ENCODE measurements at places on chromosomes 2 and 18. TPM values are rescaled to one million over a fixed set of nuclear protein-coding genes. Genes with fewer than 3 reads are reported as not detected.
A peak's percentile ranks its signal among the peaks of the same experiment; 100 is the strongest.

Gene DSG4
- not detected for total RNA-seq

DNA sequence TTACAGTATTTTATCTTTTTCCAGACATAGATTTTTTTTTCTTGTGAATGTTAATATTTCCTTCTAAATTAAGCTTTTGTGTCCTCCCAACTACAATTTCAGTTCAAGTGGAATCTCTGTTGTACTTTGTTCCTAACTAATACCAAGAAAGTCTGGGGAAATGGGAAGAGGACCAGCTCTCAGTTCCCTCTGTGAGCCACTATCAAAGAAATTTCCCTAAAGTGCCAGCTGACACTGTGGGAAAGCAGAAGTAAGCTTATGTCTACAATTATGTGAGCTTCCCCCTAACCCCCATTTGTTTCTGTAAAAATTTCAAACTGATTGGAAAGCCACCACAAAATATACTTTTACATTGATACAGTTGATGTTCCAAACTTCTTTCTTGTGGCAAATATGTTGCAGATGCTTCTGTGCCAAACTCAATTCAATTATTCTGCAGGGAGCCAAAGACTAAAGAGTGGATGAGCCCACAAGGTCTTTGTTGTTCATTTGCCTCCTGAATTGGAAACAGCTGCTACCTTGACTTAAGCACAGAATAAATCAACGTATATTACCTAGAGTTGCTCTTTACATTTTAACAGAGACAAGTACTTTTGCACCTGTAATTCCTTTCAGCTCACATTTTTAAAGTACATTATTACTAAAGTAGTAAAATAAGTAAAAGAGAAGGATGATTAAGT, 306.6 kb downstream of the PTH2R start:
- H3K4me3 ChIP-seq = no peak overlapping the region
- no peaks in the 10 kb centered on the region for H3K27me3 ChIP-seq
- H3K36me3 ChIP-seq = no peaks in the 10 kb centered on the region
- DNase-seq = no peak
- H3K27ac ChIP-seq = no peak overlapping the region
- no peaks in the 10 kb centered on the region for H3K4me1 ChIP-seq

DNA sequence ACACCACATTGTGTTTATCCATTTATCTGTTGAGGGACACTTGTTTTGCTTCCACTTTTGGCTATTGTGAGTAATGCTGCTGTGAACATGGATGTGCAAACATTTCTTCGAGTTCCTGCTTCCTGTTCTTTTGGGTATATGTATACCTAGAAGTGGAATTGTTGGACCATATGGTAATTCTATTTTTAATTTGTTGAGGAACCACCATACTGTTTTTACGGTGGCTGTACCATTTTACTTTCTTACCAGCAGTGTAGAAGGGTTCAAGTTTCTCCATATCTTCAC, 23.1 kb downstream of the ANXA4 start:
- no peak overlapping the region for H3K4me3 ChIP-seq
- H3K27me3 ChIP-seq = no peaks in the 10 kb centered on the region
- H3K4me1 ChIP-seq = peaks cover 54% of the 10 kb centered on the region

- peak; percentile 22 for DNase-seq
- no peaks in the 10 kb centered on the region for H3K36me3 ChIP-seq
- H3K4me3 ChIP-seq = no peak overlapping the region
- peaks cover 15% of the 10 kb centered on the region for H3K4me1 ChIP-seq
- no peaks in the 10 kb centered on the region for H3K27me3 ChIP-seq
Measured at GRCh38 chr2:191165176-191165643, 14.4 kb upstream of the STAT4 start.

Gene AQP12A
- 29.6 TPM for total RNA-seq

Gene KLF7
- total RNA-seq = 4.6 TPM

Gene CNDP1
- total RNA-seq = under 0.01 TPM

- no peak for DNase-seq
- H3K4me1 ChIP-seq = peaks cover 11% of the 10 kb centered on the region
- H3K27ac ChIP-seq = no peak overlapping the region
- no peaks in the 10 kb centered on the region for H3K27me3 ChIP-seq
Measured at GRCh38 chr2:179569831-179570233, 291.6 kb downstream of the ZNF385B start.

DNA sequence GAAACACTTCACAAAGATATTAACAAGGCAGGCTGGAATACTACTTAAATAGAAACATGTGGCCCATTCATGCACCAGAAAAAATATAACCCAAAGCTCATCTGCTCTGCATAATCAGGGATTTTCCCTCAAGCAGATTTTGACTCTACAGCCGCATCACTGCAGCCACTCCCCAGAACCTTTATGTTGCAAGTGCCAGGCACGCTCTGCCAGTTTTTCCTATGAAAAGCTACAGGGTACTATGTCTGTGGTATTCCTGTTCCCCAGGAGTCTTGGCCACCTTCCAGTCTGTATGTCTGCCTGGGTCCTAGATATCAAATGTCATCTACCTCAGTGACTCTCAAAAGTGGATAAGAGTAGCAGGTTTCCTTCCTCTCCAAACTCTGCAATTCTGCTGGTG, 3.8 kb downstream of the COA5 start:
- peaks cover 20% of the 10 kb centered on the region for H3K4me1 ChIP-seq
- no peak overlapping the region for H3K4me3 ChIP-seq
- H3K36me3 ChIP-seq = peaks cover 13% of the 10 kb centered on the region
- H3K27me3 ChIP-seq = no peaks in the 10 kb centered on the region
- no peak for DNase-seq
- H3K27ac ChIP-seq = no peak overlapping the region

Gene LOXL3
- 0.33 TPM for total RNA-seq

Gene GALNT5
- total RNA-seq = not detected

Gene CAPN13
- total RNA-seq = 5.6 TPM

DNA sequence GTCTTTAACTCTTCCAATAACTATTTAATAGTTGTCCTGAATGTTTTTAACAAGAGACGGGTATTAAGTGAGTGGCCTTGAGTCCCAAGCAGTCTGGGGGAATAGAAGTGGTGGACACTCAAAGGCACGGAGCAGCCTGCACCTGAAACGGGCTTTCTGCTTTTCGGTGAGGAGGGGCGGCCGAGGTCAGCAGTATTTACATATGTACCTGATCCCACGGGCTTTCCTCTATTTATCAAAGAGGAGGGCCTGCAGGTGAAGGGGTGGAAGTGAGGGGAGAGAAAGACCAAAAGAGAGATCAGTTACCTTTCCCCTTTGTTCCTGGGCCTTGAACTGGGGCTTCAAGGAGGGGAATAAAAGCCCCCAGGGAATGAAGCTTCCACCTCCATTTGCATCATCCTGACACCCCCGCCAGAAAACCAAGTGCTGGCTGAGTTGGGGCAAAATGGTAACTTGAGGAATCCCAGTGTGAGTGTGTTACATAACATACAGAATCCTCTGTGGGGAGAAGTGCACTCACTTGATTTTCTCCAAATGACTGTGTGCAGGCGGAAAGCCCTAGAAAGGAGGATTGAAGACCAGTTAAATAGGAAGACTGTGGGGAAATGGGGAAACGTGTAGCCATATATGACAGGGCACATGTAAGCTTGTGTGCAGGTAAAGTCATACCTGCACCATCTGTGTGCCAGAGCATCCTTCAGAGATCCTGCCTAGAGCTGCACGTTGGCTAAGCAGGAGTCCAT, 12.4 kb downstream of the POU3F3 start:
- no peak for DNase-seq
- H3K27me3 ChIP-seq = peaks cover 10% of the 10 kb centered on the region
- no peak overlapping the region for H3K4me3 ChIP-seq
- peaks cover 30% of the 10 kb centered on the region for H3K4me1 ChIP-seq
- H3K36me3 ChIP-seq = no peaks in the 10 kb centered on the region
- H3K27ac ChIP-seq = no peak overlapping the region

GRCh38 chr2:172179045-172179701, 76.5 kb upstream of the DLX2 start:
- DNase-seq = no peak
- H3K4me1 ChIP-seq = no peaks in the 10 kb centered on the region
- no peaks in the 10 kb centered on the region for H3K36me3 ChIP-seq
- H3K27me3 ChIP-seq = no peaks in the 10 kb centered on the region
- H3K4me3 ChIP-seq = no peak overlapping the region
- H3K27ac ChIP-seq = no peak overlapping the region

- no peaks in the 10 kb centered on the region for H3K4me1 ChIP-seq
- H3K36me3 ChIP-seq = no peaks in the 10 kb centered on the region
- no peaks in the 10 kb centered on the region for H3K27me3 ChIP-seq
- no peak overlapping the region for H3K4me3 ChIP-seq
- no peak for DNase-seq
- H3K27ac ChIP-seq = no peak overlapping the region
Measured at GRCh38 chr2:200171731-200172482, 134.6 kb upstream of the SPATS2L start.

Gene NCKAP5
- 2.6 TPM for total RNA-seq

Gene PLA2R1
- total RNA-seq = 2.1 TPM

GRCh38 chr2:48566592-48567310, 36.8 kb downstream of the STON1 start:
- no peak overlapping the region for H3K27ac ChIP-seq
- H3K4me3 ChIP-seq = no peak overlapping the region
- H3K27me3 ChIP-seq = no peaks in the 10 kb centered on the region

Gene MOB4
- total RNA-seq = 16.1 TPM

DNA sequence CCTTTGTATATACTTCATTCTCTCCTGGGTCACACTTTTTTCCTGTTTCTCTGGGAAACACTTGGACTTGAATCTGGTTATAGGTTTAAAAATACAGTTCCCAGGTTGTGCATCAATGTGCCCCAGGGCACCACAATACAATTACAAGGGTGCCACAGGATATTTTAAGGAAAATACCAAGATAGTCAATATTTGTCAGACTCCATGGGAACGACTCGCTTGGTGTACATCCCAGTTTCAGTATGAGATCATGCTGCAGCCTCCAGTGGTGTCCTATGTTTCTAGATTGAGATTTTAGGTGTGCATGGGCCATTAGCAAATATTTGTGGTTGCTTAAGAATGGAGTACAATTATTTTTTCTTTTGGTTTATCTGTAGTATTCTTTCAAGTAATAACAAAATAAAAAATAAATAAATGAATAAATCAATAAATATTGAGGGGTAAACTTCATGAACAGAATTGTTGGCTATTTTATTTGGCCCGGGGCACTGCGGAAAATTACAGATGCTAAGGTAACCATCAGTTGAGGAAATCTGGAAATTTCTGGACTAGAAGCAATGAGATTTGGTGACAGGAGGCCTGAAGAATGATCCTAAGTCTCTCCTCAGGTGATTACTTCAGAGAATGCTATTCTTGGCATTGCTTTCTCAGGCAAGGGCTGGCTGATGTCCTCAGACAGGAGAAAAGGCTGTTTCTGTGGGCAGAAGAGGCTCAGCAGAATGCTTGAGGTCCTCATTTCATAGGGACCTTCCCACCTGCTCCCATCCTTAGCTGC, 649.3 kb upstream of the SOX11 start:
- DNase-seq = no peak
- H3K36me3 ChIP-seq = no peaks in the 10 kb centered on the region
- H3K4me1 ChIP-seq = no peaks in the 10 kb centered on the region
- no peak overlapping the region for H3K4me3 ChIP-seq
- H3K27ac ChIP-seq = no peak overlapping the region

DNA sequence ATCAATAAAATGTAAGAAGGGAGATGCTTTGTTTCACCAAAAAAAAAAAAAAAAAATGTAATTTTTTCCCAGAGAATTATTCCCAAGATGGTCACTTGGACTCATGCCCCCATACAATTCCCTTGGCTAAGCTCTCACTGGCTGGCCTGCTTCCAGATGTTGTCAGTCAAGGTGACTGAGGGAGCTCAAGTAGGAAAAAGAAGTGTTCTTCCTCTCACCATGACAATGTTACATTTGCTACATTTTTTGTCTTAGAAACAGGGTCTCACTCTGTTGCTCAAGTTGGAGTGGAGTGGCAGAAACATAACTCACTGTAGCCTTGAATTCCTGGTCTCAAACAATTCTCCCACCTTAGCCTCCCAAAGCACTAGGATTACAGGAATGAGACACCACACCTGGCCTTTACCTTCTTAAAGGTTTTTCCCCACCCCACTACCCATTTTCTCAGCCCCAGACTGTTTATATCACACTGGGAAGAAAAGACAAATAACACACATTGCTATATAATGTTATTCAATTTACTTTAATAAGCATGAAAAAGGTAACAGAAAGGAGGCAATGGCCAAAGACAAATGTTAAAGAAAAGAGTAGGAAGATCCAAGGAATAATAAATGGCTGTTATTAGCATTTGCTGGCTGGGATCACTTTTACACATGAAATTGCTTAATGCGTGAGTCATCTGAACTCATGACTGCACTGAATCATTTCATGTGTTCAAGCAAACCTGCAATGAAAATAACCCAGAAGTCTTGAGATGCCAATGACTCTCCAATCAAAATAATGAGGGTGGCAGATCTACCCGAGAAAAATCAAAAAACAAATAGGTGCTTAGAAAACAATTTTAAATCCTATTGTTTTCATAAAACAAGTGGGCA, 45.2 kb downstream of the ACVR1 start:
- DNase-seq = peak; percentile 28
- H3K4me3 ChIP-seq = no peak overlapping the region
- peak overlapping the region; percentile 74 for H3K27ac ChIP-seq
- peaks cover 14% of the 10 kb centered on the region for H3K4me1 ChIP-seq
- no peaks in the 10 kb centered on the region for H3K27me3 ChIP-seq
- H3K36me3 ChIP-seq = no peaks in the 10 kb centered on the region

DNA sequence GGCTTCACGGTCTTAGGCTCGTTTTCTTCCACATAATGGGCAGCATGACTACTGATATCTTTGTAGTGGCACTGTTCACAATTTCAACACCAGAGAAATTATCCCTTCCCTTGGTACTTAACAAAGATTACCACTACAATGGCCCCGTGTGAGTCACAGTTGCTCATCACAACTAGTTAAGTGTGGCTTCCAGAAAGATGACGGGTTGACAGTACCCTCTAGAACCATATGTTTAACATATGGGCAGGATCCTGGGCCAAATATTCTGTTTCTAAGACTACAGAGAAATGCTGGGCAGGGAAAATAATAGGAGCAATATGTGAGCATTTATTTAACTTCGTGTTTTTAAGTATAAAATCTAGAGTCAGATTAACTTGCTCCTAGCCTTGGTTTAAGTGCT, 780.1 kb upstream of the LINC00305 start:
- no peaks in the 10 kb centered on the region for H3K36me3 ChIP-seq
- no peak overlapping the region for H3K4me3 ChIP-seq
- H3K27me3 ChIP-seq = no peaks in the 10 kb centered on the region
- H3K27ac ChIP-seq = no peak overlapping the region
- DNase-seq = no peak

Gene LIMS1
- total RNA-seq = 19.1 TPM

DNA sequence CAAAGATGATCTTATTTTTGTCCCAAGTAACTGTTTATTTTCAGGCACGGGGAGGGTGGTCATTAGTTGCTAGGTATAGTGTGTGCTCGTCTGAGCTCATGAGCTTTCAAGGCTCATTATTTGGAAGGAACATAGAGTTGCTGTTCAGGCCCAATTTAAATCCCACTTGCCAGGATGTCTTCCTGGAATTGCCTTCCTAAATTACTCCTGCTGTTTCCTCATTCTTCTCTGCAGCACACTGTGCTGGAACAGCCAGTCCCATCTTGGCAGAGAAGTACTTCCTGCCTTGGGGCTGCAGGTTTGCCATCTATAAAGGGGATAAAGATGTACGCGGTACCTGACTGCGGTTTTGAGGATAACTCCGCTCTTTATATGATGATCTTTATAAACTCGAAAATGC, 37.3 kb downstream of the GREB1 start:
- no peak for DNase-seq
- H3K4me1 ChIP-seq = peaks cover 5% of the 10 kb centered on the region
- H3K27ac ChIP-seq = peak overlapping the region; percentile 41
- H3K4me3 ChIP-seq = no peak overlapping the region

Gene OTOS
- total RNA-seq = not detected

GRCh38 chr2:3516831-3517230, 2.5 kb downstream of the ADI1 start:
- DNase-seq = no peak
- H3K4me1 ChIP-seq = peaks cover 30% of the 10 kb centered on the region
- no peaks in the 10 kb centered on the region for H3K27me3 ChIP-seq
- no peak overlapping the region for H3K27ac ChIP-seq
- no peaks in the 10 kb centered on the region for H3K36me3 ChIP-seq

Gene DPYSL5
- not detected for total RNA-seq

Gene CCDC148
- 0.78 TPM for total RNA-seq

Gene ZNF396
- total RNA-seq = 3.9 TPM
